Stimulated activated CD4-positive, alpha-beta T cell treated with anti-CD3 and anti-CD28 coated beads, Interleukin-4, amount 100 ng/mL, for 1 hour (primary cell): ENCODE measurements at places on chromosomes 1 and 21.

DNA sequence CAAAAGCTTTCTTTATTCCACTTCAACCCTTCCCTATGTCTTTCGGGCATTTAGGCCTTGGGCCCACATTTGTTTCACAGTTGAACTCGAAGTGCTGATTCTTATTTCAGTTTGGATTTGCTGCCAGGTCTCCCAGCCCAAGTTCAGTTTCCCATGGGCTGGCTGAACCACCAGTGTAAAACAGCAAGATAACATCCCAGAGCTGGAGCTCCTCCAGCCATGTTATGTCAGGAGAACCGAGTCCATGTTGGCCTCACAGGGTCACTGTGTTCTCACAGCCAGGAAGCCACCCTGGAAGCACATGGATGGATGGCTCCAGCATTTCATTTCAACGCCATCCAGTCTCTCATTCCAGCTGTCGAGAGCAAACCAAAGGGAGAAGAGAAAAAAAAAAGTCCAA, 45.2 kb upstream of the RXRG start:
- DNase-seq = no peak

DNA sequence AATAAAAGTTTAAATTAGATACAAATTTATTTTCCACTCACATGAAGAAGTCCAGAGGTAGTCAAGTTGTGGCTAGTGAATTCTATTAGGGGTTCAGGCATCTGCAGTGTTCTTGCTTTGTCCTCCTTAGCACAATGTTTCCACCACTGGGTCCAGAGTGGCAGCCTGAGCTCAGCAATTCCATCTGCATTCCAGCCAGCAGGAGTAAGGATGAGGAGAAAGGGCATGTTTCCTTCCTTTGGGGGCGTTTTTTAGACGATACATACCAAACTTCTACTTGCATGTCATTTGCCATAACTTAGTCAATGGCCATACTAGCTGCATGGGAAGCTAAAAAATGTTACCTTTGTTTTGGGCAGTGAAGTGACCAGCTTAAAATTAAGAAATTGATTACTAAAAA, 98.5 kb upstream of the VANGL1 start:
- DNase-seq = no peak

DNA sequence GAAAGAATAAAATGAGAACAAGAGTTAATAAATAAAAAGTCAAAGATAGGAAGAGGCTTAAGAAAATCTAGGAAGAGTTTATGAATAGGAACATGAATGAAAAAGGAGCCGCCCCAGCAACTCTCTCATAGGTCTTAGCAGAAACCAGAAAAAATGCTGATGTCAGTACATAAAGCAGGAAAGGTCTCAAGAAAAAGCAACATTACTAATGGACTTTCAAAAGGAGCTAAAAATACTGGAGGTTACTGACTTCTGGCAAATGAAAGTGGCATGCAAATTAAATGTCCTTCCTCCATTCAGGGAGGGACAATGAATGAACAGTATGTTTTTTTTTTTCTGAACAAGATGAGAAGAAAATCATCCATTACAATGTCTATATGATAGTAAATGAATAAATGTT, 387.6 kb downstream of the BRINP2 start:
- no peak for DNase-seq

GRCh38 chr21:46173573-46173972, 10.7 kb downstream of the SPATC1L start:
- no peak for DNase-seq

DNA sequence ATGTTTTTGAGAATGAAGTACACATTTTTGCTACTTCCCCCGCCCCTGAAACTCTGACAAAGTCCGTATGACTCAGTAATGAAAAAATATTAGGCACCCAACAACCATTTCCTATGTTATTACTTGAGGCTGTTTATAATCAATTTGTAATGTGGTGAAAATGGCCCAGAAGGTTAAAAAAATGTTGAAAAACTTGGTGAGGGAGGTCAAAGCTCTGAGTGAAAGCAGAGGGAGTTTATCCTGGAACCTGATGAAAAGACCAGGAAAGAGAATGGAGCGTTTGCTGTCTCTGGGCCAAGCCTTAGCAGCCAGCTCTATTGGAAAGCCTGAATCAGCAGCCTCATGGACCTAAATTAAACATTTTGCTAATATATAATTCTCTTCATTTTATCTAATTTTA, 367.7 kb upstream of the NEGR1 start:
- DNase-seq = no peak

GRCh38 chr1:211711315-211711705, 35.9 kb upstream of the NEK2 start:
- DNase-seq = no peak

DNA sequence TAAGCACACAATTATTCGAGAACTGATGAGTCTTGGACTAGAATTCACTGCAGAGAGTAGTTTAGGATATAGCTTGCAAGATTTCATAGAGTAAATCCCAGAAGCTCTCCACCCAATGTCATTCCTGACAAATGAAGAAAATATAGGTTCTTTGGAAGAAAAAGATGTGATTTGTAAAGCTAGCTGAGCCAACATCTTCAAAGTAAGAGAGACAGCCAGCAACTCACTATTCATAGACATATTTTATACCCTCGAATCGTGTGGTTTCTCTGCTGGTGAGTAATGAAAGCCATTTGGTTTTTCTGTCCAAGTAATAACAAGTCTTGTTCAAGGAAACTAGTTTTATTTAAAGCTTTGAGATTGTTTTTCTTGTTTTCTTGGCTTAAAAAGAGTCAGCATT, 165.7 kb upstream of the SYT6 start:
- DNase-seq = no peak

- DNase-seq = no peak
These were observed 101.8 kb downstream of the PRDM16 start for GRCh38 chr1:3170561-3171453.

GRCh38 chr1:41783189-41783639, 135.5 kb downstream of the HIVEP3 start:
- peak; percentile 44 for DNase-seq

DNA sequence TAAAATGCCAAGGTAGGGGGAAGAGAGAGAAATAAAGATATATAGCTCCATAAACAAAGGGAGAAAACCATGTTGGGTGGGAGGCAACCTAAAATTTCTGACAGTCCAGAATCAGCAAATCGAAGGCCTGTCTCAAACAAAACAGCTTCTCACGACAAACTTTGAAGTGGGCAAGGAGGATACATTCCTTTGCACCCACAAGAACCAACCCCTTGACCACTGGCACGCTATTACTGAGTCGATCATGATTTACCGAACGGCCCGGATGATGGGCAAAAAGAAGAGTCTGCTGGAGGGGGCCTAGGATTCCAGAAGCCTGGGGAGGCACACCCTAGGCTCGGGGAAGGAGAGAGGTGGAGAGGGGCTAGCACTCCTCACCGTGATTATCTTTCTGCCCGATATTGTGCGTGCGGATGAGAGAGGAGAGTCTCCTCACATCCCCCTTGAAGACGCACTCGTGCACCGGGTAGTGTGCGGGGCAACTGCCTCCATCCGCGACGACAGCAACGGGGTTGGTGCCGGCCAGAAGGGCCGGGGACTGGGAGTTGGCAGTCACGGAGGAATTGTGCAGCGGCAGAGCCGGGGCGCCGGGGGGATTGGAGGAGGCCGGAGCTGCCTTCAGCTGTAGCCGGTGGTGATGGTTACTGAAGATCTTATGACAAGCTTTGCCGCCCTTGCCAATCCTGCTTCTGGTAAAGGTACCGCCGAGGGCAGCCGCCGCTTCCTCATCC, 756 bp downstream of the ANKRD13C start:
- DNase-seq = peak; percentile 27

DNA sequence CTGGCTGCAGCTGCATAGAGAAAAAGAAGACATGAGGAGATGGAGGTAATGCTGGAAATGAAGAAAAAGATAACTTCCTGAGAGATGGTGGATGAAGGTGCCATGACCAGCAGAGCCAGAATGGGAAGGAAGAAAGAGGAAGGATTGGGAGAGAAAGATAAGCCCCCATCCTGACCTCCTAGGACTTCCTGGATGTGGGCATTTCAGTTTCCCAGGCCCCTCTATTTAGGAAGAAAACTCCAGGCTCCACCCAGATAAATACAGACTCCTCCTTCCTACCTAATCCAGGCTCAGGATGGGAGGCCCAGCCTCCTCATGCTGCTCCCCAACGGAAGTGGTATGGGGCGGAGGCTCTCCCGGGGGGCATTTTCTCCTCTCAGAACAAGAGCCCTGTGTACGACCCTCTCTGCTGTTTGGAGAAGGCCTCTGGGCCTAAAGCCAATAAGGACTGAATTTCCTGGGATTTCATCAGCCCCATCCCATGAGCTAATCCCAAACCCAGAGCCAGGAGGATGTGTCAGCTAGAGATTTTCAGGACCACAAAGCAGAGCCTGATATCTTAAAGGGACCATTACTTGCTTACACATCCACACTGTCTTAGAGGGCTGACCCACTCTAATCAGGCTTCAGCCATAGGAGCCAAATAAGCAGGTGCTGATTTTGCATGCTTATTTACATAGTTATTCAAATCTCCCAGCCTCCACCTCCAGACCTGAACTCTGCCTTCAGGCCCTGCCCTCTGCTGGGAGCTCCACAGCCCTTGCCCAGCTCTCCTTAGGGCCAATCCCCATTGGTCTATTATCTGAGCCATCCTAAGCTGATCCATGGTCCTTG, 5.1 kb upstream of the ARHGEF2 start:
- no peak for DNase-seq

- DNase-seq = no peak
These were observed 696 bp downstream of the GUK1 start for GRCh38 chr1:228140724-228141225.

- no peak for DNase-seq
These were observed 138.9 kb upstream of the ERG start for GRCh38 chr21:38637161-38637560.

GRCh38 chr1:202213361-202214088, 19.9 kb downstream of the LGR6 start:
- no peak for DNase-seq

DNA sequence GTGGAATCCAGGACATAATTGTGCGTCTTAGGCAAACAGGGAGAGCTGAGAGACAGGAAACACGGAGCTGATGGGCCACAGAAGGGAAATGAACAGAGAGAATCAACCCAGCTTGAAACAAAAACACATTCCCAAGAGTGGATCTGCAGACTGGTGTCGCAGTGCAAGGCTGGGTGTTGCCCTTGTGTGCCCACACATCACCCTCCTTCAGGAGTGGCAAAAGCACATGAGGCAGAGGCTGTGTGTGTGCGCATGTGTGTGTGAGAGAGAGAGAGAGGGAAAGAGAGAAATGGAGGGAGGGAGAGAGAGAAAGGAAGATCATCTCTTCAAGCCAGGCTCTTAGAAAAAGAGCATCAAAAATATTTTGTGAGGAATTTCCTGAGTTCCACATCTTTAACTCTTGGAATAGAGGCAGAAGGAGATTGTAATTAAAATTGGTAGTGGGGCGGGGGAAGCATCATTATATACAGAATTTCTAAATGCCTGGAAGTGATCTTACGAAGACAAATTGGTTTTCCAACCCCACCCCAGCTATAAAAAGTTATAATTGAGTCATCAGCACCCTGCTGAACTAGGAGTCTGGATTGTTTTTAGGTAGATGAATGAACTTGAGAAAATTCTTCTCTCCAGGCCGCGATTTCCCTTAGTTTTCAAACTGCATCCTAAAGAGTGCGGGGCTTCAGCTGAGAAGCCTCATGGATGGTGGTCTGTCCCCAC, 480.7 kb downstream of the NPHP4 start:
- DNase-seq = no peak

- DNase-seq = no peak
These were observed 3.7 kb downstream of the RORC start for GRCh38 chr1:151827853-151828252.

DNA sequence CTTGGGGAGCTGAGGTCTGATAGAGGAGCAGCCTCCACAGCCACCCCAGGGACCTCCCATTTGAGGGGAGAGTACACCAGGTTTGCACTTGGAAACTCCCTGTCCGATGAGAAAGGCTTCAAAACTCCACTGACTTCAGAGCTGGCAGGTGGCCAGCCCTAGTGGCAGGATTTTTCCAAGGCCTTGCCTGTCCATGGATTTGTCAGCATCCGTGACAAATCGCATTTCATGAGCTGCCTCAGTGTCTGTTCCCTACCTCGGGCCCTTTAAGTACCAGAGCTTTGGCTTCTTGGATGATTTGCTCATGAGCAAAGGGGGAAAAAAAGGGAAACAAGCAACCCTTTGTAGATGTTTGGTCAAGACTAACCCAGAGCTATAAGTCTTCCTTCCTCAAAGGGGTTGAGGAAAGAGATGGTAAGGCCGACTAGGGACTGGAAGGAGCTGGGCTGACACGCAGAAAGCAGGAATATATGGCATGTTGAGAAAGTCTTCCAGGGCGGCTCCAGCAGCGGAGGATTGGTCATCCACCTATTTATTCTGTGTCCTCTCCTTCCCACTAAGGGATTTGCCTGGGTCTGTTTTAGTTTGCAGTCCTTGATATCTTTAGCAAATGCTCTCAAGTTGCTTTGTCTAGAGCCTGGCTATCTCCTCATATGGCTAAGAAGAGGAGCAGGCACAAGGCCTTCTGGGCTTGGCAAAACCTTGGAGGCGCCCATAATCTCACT, 2.7 kb upstream of the HSPG2 start:
- no peak for DNase-seq

- no peak for DNase-seq
These were observed 94.1 kb upstream of the CASZ1 start for GRCh38 chr1:10890491-10891071.

GRCh38 chr1:16141573-16142336, 14.1 kb downstream of the EPHA2 start:
- DNase-seq = no peak

DNA sequence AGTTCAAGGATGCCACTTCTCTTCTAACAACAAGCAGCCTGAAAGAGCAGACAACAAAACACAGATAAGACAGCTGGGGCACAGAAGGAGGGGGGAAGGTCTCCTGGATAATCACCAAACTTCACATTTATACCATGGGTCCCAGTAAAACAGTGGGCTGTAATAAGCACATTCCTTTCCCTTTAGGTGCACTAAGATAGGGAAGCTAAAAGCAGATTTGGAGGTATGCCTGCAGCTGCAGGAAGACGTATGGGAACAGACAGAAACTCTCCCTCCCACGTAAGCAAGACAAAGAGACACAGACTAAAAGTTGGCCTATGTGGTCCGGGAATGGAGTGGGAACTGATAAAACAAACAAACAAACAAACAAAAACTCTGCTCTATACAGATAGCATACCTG, 612.1 kb downstream of the MRPL39 start:
- no peak for DNase-seq

DNA sequence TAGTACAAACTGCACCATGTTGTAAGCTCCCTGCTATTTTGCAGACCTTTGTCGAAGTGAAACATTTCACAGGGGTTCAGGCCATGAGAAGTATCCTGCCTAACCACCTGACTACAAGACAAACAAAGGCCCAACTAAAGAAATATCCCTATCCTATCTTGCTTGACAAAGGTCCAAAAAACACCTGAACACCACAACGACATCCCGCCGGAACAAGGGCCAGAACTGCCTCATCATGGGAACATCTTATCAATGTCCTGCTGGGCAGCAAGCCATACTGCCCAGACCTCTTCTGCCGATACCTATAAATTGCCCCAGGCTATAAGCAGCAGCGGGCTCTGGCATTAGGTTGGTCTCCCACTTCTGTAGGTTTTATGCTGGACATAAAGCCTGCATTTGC, 12.3 kb downstream of the MYSM1 start:
- DNase-seq = no peak

DNA sequence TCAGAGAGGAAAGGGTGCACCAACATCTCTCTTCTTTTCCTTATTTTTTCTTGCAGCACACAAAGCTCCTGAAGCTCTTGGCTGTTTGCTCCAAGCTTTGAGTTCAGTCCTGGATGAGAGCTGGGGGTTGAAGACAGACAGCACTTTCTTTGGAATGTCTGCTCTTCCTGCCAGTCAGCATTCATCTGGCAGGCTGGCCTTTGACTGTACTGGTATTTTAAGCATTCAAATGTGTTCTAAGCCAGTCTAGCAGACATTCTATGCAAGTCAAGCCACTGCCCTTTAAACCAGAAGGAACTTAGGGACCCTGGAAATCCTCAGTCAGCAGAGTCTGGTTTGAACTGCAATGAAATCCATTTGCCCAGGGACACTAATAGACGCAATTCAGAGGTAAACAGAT, 45.0 kb downstream of the XCL1 start:
- DNase-seq = no peak
